Coronary artery (tissue), 2 donors: ENCODE measurements at places on chromosomes 16 and 17.

DNA sequence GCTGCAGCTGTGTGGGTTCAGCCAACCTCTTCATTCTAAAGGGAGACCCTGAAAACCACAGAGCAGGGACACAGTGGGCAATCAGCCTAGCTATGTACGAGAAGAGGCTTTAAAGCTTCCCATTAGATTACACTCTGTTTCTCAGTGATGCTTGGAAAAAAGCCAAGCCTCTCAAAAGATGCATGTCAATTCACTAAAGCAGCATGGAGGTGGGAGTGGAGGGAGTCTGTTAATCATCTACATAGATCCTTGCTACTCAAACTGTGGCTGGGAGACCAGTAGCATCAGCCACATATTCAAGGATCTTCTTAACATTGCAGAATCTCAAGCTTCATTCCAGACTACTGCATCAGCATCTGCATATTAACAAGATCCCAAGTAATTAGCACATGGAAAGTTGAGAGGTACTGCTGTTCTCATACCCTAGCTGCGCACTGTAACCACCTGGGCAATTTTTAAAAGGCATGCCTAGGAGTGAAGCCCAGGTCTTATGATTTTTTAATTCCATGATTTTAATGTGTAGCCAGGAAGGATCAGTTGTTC lies 305.9 kb downstream of the PMP22 start:
- DNase-seq: no peak

DNA sequence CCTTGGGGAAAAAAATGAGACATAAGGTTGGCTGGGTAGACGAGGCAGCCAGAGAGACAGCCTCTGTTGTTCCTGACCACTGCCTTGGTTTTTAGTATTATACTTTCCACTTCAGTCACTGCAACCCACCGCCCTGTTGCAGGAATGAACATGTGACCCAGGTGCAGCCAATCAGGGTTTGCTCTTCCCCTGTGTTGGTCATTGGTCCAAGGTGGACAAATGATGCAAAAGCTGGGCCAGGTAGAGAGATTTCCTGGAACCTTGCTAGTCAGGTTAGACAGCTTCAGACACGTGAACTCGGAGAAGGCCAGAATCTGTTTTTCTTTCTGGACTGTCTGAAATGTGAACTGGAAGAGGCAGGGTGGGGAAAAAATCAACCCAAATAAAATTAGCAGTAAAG lies 452.4 kb upstream of the RBFOX1 start:
- no peak for DNase-seq

- peak; percentile 79 for DNase-seq
Observed at GRCh38 chr17:44279666-44280391, 11.9 kb upstream of the SLC4A1 start.

GRCh38 chr16:70685938-70686375 lies at the start of gene MTSS2:
Gene MTSS2 (minus strand): TSS chr16:70686053. CDS start chr16:70685791, 262 bp downstream.
- DNase-seq: no peak

GRCh38 chr17:52170963-52171572 lies 12.6 kb upstream of the CA10 start:
- DNase-seq: no peak

GRCh38 chr16:15571557-15571956 lies 71.4 kb downstream of the MARF1 start:
- DNase-seq: no peak

DNA sequence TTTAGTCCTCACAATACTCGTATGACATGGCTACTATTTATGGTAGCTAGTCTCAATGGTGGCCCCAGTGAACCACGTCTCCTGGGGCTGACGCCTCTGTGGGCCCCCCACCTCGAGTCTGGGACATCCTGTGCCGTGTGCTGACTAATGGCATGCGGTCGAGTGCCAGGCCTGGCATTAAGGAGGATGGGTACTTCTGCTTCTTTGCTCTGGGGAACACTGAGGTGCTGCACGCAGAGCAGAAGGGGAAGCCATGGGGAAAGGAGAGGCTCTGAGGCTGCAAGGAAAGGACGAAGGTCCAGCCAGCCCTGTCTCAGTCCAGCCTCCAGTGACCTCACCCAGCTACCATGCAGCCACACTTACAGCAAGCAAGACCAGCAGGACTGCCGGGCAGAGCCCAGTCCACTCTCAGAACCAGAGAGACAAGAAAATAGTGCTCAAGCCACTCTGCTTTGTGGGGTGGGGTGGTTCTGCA lies 5.7 kb upstream of the MPRIP start:
- no peak for DNase-seq

DNA sequence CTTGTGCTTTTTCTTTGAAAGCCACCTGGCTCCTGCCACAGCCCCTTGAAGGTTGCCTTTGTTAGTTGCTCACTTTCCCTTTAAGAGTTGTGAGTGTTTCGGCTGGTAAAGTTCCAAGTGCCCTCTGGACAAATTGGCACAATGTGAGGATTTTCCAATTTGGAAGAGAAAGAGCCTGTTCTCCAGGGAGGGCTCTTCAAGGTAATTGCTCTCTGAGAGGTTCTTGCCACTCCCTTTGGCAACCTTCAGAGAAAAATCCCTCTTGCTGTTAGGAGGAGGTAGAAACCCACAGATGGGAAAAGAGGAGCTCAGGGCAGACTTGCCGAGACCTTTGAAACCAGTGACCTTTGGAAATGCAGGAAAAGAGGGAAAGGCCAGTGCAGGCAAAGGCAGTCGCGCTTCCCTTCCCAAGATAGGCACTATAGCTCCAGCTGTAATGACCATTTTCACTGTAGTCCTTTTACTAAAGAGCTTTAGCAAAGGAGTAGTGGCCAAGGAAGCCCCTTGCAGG lies 49.0 kb upstream of the AKAP1 start:
- DNase-seq: peak; percentile 55

DNA sequence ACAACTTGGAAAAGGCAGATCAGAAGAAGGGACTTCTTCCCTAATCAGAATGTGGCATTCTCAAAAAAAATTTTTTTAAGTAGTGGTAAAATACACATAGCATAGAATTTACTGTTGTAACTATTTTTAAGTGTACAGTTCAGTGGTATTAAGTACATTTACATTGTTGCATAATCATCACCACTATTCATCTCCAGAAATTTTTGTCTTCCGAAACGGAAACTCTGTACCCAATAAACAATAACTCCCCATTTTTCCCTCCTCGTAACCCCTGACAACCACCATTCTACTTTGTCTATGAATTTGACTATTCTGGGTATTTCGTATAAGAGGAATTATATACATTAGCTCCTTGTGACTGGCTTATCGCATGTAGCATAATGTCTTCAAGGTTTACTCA lies 18.9 kb downstream of the METTL9 start:
- no peak for DNase-seq

DNA sequence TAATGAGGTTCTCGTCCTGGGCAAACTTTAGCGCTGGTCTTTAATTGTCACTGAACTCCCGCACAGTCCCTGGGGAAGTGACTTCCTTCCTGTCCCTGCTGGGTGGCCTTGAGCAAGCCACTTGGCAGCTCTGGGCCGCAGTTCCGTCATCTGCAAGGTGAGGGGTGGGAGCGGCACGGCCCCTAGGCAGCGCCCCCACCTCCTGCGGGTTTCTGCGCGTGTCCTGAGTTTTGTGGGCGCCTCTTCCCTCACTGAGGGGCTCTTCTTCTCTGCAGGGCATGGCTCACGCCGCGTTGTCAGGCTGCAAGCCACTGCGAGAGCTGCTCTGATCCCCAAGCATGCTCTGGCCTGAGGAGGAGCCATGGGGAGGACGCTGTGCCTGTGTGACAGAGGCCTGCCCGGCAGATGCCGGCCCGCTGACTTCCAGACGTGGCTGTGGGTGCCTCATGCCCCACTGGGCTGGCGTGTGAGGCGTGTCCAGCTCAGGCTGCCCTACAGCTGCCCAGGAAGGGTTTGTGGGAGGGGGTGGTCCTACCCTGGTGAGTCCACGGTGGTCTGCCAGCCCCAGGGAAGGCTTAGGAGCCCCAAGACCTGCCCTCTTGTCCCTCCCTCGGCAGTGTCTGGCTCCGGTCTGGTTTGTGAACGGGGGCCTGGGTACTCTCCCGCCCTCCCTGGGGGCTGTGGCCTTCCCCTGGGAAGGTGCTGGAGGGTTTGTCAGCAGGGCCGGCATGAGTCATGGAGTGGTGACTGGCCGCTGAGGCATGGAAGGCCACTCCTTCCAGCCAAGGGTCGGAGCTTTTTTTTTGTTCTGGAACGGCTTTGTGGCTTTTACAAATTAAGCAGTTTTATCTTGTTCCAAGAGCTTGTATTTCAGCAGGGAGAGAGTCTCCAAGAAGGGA lies 182.0 kb downstream of the SEC14L1 start:
- DNase-seq: peak; percentile 99
